ENCODE measurements at places on chromosomes 6 and 20. TPM values are rescaled to one million over a fixed set of nuclear protein-coding genes. Genes with fewer than 3 reads are reported as not detected.

GRCh38 chr6:83151114-83151513 lies 42.0 kb downstream of the PGM3 start:
- no peak for DNase-seq

DNA sequence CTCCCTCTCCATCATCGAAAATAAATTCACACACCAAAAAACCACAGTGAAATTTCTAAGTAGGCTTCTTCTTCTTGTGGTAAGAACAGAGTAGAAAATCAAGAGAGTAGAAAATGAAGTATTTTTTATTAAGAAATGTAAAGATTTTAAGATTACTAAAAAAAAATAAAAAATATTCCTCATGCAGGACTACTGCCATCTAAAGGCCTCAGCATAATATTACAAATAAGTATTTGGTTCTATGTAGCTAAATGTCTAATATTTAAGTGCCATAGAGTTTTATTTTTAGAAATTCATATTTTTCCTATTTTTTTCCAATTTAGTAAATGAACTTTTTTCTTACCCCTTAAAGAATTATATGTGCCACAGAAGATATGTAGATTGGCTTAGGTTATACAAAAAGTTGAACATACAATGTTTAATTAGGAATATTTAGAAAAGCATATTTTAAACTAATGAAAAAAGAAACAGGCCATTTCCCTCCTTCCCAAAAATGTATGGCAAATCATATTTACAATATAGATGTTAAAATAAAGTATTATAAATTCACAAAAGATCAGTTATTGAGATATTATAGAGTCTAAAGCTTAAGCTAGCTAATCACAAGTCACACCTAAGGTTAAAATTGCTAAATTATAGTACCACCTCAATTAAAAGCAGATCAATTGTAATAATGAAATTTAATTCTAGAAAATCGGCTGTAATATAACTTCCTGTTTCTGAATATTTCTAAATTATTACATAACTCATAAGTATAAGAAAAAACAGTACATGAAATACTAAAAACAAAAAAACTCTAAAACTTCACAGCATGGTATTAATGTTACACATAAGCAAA lies 3.5 kb upstream of the NT5DC1 start:
- no peak for DNase-seq

DNA sequence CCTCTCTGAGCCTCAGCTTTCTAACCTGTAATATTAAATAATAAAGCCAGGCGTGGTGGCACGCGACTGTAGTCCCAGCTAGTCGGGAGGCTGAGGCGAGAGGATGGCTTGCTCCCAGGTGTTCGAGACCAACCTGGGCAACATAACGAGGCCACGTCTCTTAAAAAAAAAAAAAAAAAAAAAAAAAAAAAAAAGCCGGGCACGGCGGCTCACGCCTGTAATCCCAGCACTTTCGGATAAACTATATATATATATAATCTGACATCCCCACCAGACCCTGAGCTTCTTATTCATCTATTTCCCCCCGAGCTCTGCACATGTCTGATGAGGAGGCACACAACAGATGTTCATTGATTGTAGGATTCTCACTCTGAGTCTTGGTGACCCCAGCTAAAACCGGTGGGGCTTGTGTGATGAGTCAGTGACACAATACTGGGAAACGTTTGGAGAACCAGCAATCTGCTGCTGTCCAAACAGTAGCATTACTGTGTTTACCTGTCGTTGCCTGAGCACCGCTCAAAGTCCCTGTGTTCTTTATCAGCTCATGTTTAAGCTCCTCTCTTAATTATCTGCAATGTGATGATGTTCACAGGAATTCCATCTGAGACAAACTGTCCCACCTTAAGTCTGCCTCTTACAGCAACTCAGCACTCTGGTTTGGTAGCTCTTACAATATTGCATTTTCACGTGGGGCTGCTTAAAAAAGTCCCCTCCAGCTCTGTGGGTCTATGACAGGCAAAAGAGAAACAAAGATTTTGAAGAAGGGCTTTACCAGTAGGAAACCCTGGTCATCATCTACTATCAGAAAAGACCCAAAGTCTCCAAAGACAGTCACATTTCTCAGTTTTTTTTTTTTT lies 1.0 kb upstream of the SPATA2 start:
- DNase-seq = peak; percentile 43

- DNase-seq = no peak
These were observed 66.6 kb downstream of the CDH26 start for GRCh38 chr20:60024801-60025200.

Gene OSBPL2
- total RNA-seq = 33.5 TPM

DNA sequence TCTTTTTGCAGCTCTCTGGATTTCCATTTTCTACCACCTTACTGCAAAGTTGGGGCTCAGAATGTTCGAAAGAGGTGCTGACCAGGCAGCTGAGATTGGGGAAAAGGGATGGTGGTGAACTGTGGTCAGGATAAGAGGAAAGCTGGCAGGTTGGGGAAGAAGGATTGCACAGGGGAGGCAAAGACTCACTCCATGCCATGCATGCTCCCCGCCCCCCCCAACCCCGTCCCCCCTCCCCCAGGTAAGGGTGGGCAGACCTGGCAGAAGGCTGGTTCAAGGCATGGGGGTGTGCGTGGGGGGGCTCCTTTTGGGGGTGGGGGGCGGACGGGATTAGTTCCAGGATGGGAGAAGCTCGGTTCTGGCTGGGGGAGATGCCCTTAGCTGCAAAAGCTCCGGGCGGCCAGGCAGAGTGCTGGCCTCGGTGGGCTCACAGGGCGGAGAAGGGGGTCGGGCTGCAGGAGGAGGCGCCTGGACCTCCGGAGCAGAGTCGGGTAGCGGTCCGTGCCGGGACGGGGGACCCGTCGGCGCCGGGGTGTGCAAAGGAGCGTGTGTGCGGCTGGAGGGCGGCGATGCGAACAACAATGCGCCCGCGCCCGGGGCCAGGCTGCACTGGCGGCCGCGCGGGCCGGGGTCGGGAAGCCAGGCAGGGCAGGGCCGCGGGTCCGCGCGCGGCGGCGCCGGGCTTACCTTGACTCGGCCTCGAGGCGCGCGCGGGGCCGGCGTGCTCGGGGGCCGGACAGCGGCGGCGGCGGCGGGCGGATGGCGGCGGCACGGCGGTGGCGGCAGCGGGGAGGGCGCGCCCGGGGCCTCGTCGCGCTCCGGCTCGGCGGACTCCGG lies 880 bp downstream of the ADNP start:
- no peak for DNase-seq

Gene BHLHE23
- not detected for total RNA-seq

DNA sequence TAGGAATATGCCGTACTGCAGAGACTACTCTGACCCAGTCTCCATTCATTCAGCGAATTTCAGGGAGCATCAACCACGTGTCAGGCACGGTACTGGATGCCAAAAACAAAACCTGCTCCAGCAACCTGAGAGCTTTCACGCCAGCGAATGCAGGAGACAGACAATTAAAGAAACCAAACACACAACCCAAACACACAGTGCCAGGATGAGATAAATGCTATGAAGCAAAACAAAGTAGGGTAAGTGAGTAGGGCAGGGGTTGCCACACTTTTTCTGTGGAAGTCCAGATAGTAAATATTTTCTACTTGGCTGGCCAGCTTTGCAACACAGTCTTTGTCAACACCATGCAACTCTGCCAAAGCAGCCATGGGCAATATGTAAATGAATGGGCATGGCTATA lies 10.0 kb downstream of the MOCS1 start:
- no peak for DNase-seq

GRCh38 chr6:48757661-48758060 lies 646.7 kb upstream of the PTCHD4 start:
- no peak for DNase-seq

GRCh38 chr20:63819224-63819921 lies 11.7 kb downstream of the ZBTB46 start:
- DNase-seq = peak; percentile 69

DNA sequence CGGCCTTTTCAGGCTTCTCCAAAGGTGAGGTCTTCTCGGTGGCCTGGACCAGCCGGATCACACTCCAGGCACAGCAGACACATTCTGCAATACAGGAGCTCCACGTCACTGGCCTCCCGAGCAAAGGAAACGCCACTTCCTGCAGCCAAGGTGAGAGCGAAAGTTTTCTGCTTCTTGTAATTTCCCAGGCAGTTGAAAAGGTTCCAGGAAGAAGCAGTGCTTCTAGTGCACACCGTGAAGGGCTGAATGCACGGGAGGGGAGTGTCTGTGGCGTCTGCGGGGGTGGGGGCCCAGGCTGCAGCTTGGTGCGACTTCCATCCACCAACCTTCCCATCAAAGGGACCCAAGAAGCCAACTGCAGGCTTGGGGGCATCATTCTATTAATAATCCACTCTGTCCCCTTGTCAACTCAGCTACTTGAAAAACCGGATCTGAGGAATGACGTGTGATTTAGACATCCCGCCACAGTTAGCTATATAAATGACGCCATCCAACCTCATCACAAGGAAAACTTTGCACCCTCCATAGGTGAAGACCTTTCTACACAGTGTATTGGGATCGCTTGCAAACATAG lies 61.1 kb downstream of the NFATC2 start:
- DNase-seq = no peak

- no peak for DNase-seq
These were observed 29.3 kb downstream of the DNAAF9 start for GRCh38 chr20:3378138-3378537.

Gene CCDC170
- total RNA-seq = 0.41 TPM

GRCh38 chr6:137829641-137830083 lies 37.4 kb upstream of the TNFAIP3 start:
- DNase-seq = no peak

DNA sequence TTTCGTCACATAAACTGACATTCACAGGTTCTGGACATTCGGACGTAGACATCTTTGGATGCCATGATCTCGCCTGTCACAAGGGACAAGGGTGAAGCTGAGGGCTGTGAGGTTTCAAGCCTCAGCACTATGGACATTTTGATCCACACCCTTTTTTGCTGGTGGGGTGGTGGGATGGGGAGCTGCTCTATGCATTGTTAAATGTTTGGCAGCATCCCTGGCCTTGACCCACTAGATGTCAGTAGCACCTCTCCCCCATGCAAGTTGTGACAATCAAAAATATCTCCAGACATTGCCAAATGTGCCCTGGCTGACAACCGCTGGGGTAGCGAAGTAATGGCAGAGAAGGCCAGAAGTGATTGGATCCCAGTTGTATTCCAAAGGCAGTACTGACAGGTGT lies 229.4 kb downstream of the TSHZ2 start:
- no peak for DNase-seq

DNA sequence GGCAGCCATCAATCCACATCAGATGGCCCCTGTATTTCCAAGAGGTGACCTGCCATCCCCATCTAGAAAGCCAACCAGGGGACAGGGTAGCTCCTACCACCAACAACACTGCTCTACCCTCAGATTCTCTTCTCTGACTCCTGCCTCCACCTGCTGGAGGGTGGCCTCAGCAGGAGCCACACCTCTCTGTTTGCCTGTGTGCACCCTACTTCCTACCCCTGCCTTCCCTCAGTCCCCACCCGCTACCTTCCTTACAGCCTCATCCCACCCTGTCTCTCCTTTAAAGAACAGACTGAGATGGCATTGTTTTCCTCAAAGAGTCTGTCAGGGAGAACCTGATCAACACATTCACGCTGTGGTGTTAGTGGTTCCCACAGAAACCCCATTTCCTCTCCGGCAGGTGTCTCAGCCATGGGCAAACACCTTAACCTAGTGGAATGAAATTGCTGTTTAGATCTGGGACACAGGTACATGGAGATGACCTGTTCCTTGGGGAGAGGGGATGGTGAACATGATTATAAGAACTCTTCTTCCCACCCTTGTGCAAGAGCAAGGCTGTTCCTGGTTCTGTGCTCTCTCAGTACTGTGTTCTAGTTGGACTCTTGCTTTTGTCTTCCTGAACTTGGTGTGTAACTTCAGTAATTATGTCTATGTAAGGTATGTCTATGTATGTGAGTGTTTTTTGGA lies 1.8 kb downstream of the ENTPD6 start:
- DNase-seq = no peak

GRCh38 chr20:55353206-55353605 lies 652.1 kb downstream of the CBLN4 start:
- DNase-seq = no peak

- DNase-seq = no peak
These were observed 120.8 kb downstream of the MAP7 start for GRCh38 chr6:136429264-136430065.

DNA sequence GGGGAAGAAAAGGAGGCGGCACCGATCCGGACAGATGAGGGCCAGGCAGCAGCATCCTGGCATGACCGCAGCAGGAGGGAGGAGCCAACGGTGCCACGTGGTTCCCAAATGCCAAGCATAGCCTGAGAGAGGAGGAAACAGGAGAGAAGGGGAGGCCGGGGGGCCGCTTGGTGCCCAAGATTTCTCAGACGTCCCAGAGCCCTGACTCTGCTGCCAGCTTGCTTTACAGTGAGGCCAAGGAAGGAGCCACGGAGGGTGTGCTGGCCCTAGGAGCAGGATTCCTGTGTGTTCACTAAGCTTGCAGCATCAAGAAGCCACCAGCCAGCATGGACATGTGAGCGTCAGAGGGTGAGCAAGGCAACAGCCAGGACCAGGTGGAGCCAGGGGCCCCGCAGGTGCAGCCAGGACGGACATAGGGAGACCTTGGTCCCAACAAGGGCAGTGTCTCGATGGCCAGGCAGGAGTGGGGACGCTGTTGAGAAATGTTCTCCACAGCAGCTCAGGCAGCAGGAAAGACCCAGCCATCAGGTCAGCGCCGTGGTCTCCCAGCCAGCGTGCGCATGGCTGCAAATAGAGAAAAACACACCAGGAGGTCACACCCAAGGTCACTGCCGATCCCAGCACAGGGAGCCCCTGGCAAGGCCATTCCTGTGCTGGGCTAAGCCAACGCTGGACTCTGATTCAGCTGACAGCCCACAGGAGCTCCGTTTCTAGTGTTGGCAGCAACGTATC lies 143.7 kb downstream of the DLL1 start:
- peak; percentile 68 for DNase-seq

- DNase-seq = no peak
These were observed 46.7 kb downstream of the TRERF1 start for GRCh38 chr6:42405021-42405420.

DNA sequence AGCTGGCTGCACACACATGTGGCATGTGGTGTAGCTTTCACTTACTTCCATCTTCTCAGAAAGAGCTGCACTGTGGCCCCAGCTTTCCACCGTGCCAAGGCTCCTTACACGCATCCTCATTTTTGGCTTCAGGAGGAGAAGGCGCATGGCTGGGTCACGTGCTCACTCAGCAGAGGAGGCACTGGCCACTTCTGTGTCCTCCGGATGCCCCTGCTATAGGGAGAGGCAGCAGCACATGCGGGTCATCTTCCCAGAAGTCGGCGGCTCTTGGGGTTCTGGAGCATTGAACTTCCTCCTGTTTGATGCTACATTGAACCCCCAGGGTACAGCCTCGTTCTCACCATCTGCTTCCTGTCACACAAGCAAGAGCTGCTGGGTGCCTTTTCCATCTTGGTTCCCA lies 111.3 kb downstream of the FAM120B start:
- no peak for DNase-seq

- peak; percentile 89 for DNase-seq
These were observed 2.4 kb upstream of the TNXB start for GRCh38 chr6:32111424-32112066.

- no peak for DNase-seq
These were observed 605 bp downstream of the CDC5L start for GRCh38 chr6:44388135-44388487.

Gene PBOV1
- not detected for total RNA-seq

GRCh38 chr20:45470937-45471336 lies 1.4 kb downstream of the WFDC2 start:
- DNase-seq = no peak

All from sigmoid colon (tissue), 7 donors.